ENCODE measurements at places on chromosomes 3 and 15. TPM values are rescaled to one million over a fixed set of nuclear protein-coding genes. Genes with fewer than 3 reads are reported as not detected.

DNA sequence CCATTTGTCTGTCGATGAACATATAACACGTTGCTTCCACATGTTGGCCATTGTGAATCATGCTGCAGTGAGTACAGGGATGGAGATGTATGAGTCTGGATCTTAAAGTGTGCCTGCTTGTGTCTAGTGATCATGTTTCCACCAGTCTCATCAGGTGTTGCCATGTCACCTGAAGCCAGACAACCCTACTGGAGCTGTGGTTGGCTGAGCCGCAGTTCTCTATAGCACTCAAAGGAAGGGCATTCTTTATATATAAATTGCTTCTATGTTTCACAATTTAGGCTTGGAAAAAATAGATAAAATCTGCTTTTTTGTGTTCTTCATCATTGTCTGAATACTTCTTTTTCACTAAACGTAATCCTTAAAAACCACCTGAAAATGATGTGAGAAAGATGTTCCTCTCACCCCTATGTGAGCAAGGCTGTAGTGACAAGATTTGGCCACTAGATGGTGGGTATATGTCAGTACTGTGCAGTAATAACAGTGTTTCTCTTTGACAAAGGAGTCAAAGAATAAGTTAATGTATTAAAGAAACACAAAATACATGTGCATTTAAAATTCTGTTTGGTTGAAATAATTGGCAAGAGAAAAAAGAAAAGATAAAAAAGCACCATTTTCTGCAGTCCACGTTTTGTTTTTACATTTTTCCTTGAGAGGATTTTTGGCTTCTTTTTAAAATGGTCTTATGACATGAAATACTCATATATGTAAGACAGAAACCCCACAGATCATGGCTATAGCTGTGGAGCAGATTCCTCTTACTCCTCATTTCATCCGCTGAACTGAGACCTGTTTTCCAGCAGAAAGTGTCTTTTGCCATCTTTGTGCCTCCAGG, 394.5 kb upstream of the DPPA4 start:
- no peaks in the 10 kb centered on the region for H3K36me3 ChIP-seq
- H3K27me3 ChIP-seq: no peaks in the 10 kb centered on the region
- no peak overlapping the region for H3K27ac ChIP-seq
- DNase-seq: peak; percentile 72
- H3K4me1 ChIP-seq: peaks cover 4% of the 10 kb centered on the region

Gene PARL
- total RNA-seq: 49.3 TPM

DNA sequence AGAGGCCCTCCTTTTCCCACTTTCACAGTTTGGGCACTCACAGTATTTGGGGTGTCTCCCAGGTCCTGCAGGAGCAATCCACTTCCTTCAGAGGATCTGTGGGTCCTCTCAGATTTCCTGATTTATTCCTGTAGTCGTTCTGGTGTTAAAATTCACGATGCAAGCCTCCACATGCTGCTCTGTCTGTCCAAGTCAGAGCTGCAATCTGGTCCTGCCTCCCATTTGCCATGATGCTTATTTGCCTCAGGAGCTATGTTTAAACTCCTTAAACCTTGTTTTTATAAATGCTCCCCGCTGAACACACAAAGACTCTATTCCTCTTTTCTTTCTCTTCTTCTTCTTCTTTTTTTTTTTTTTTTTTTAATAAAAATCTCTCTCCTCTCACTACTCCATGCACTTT, 558.7 kb upstream of the NECTIN3 start:
- no peaks in the 10 kb centered on the region for H3K36me3 ChIP-seq
- no peak overlapping the region for H3K27ac ChIP-seq
- H3K27me3 ChIP-seq: no peaks in the 10 kb centered on the region
- DNase-seq: no peak
- H3K4me1 ChIP-seq: no peaks in the 10 kb centered on the region
- H3K4me3 ChIP-seq: no peak overlapping the region

DNA sequence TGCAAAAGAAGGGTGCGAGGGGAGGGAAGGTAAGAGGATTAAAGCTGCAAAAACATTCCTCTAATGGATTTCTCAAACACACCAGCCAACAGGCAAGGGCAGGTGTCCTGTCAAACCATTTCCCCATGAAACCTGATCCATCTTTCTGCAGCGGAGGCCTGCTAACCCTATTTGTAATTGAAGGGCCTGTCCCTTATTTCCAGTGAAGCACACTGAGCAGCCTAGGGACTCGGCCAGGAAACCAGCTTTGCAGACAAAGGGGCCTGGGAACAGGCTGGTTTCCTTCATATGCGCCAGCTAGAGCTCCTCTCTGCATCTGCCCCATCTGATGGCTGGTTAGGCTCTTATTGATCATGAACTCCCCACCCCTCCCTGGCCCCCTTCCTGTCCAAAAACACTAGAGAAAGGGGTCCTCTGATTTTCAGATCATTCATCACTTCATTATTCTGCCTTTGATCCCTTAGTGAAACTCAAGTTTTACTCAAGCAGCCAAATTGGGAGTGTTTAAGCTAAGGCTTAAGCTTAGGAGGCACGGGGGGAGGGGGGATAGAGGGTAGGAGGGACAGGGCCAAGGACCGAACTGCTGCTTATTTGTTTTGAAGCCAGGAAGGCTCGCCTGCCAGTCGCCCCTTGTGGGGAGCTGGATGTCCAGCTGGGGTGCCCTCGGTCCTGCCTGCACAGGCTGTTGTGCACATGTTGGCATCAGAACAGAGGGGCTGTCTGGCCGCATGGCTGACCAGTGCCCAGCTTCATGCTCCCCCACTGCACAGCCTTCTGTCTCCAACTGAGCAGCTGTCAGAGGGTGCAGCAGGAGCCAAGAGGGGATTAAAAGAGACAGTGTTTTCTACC, 53.1 kb downstream of the BOC start:
- H3K4me1 ChIP-seq: no peaks in the 10 kb centered on the region
- H3K4me3 ChIP-seq: no peak overlapping the region
- H3K27me3 ChIP-seq: peaks cover 12% of the 10 kb centered on the region
- DNase-seq: no peak

- no peak overlapping the region for H3K4me3 ChIP-seq
- no peaks in the 10 kb centered on the region for H3K27me3 ChIP-seq
- no peak overlapping the region for H3K27ac ChIP-seq
- no peaks in the 10 kb centered on the region for H3K36me3 ChIP-seq
These were observed 876.1 kb upstream of the GBE1 start for GRCh38 chr3:82637574-82637973.

Gene P3H2
- total RNA-seq: not detected

Gene SLC9A9
- total RNA-seq: 6.6 TPM

GRCh38 chr15:34721802-34722438, 32.9 kb downstream of the GJD2 start:
- no peak for DNase-seq
- no peaks in the 10 kb centered on the region for H3K36me3 ChIP-seq
- no peak overlapping the region for H3K27ac ChIP-seq
- H3K4me3 ChIP-seq: no peak overlapping the region
- peaks cover 50% of the 10 kb centered on the region for H3K27me3 ChIP-seq
- H3K4me1 ChIP-seq: no peaks in the 10 kb centered on the region

Gene NUTM1
- total RNA-seq: not detected

Gene SHC4
- 0.66 TPM for total RNA-seq

Gene TERC
- total RNA-seq: 10.8 TPM

DNA sequence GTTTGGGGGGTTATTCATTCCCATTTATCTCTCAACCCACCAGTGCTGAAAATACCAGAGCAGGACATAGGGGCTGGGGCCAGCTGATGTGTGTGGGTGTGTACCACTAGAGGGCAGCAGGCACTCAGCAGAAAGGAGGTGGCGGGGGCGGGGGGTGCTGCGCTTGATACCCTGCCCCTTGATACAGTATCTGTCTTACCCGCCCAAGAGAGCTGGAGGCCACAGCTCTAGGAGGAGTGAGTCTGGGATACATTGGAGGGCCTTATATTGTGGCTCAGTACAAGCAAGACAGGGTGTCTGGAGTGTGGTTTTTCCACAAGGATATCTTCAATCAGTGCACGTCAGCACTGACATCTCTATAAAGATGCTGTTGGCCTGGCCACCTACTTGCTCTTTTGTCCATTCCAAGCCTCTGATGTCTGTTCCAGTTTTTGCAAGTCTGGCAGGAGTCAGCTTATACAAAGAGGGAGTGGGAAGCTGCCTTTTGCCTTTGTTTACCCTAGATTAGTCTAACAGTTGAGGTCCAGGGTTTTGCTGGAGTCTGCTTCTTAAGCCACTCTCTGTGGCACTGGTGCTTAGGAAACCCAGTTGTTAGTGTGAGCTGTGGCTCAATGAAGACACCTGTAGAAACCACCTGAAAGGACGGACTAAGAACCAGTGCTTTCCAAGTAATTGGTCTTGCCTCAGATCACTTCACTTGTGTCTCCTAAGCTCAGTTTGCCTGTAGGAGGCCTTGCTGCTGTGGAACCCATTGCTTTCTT, 1.5 kb upstream of the RBM15B start:
- H3K36me3 ChIP-seq: peaks cover 60% of the 10 kb centered on the region
- no peak overlapping the region for H3K4me3 ChIP-seq
- H3K4me1 ChIP-seq: peaks cover 70% of the 10 kb centered on the region
- no peaks in the 10 kb centered on the region for H3K27me3 ChIP-seq

DNA sequence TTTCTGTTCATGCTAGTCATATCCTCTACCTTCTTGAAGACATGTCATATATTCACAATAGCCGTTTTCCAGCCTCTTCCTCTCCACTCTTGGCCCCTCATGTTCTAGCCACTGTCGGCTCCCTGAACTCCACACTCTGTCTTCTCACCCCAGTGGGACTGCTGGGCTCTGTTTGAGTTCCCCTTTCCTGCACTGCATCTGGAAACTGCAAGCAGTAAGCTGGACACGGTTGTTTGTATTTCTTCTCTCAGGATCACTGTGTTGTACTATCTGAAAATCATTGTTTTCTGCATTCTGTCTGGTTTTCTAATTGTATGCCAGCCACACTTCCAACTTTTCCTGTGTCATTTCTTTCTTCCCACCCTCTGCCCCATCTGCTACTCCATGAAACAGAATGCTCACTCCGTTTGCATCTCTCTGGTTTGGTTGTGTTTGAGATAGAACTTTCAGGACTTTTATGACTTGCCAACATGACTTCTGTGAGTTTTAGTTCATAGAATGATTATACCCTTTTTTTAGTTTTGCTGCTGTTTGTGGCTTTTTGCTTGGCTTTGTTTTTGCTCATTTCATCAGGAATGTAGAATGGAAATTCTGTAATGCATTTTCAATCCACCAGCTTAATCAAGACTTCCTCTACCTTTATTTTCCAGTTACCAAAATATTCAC, 192.3 kb downstream of the PLCL2 start:
- H3K27ac ChIP-seq: no peak overlapping the region
- peaks cover 76% of the 10 kb centered on the region for H3K36me3 ChIP-seq
- DNase-seq: no peak
- H3K27me3 ChIP-seq: no peaks in the 10 kb centered on the region

DNA sequence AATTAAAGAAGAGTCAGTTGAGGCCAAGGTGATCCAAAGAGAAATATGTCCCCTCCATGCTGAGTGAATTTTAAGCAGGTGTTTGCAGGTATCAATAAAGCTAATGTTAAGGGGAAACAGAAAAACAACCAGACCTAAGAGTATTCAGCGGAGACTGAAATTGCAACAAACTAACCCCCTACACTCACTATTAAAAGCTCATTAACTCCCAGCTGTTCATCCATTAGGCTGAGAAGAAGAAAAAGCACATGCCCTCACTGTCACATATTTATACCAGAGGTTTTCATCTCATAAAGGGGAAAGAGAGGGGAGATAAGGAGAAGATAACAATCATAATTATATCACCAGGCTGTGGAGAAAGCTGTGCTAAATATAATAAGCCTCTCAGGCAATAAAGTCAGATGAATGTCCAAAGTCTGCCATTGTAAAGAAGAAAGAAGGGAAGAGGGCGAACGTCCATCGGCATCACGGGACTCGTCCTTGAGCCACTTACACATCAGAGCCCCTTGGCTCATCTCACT, 145.2 kb downstream of the TAFA4 start:
- no peaks in the 10 kb centered on the region for H3K36me3 ChIP-seq
- no peak overlapping the region for H3K27ac ChIP-seq
- DNase-seq: no peak
- H3K27me3 ChIP-seq: no peaks in the 10 kb centered on the region

DNA sequence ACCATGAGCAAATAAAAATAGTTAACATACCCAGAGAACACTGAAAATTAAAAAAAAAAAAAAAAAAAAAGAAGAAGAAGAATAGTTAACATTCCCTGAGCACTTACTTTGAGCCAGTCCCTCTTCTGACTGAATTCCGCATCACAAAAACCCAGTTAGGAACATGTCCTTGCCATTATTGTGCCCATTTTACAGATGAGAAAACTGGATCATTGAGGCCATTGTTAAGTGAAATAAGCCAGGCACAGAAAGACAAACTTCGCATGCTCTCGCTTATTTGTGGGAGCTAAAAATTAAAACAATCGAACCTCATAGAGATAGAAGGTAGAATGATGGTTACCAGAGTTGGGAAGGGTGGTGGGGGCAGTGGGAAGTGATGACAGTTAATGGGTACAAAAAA, 119.5 kb downstream of the FGF12 start:
- no peaks in the 10 kb centered on the region for H3K27me3 ChIP-seq
- no peak overlapping the region for H3K27ac ChIP-seq
- no peak for DNase-seq
- no peaks in the 10 kb centered on the region for H3K4me1 ChIP-seq

Gene ISLR
- not detected for total RNA-seq

DNA sequence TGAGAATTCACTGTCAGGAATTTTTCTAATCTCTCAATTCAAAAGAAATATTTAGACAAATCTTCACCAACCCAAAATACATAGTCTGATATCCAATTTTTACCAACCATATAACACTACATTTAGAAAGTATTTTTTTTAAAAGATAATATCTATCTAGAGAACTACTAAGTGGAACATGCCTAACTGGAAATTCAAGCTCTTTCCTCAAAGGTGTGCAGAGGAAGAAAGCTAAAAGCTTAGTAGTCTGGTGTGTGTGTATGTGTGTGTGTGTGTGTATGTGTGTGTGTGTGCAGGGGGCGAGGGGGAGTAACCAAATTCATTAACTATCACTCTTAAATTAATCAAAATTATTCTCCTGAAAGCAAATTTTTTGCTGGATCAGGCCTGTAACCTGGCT, 797.3 kb downstream of the NAALADL2 start:
- no peak for DNase-seq
- no peak overlapping the region for H3K27ac ChIP-seq
- no peaks in the 10 kb centered on the region for H3K36me3 ChIP-seq

Gene RASGRF1
- total RNA-seq: not detected

DNA sequence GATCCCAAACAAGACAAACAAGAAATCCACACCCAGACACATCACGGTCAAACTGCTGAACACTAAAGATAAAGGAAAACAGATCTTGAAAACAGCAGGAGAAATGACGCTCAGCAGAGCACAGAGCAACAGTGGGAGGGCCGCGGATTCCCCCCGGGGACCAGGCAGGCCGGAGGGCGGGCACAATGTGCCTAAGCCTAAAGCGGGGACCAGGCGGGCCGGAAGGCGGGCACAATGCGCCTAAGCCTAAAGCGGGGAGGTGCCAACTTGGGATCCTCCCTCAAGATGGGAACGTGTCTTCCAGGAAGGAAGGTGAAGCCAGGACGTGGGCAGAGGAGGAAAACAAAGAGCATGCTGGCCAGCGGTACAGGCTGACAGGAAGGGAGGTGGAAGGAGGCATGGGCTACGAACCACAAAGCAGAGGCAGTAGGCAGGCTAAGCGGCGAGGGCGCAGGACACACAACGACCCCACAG, 31.1 kb downstream of the CYFIP1 start:
- no peaks in the 10 kb centered on the region for H3K36me3 ChIP-seq
- H3K27ac ChIP-seq: peak overlapping the region; percentile 36
- H3K4me3 ChIP-seq: no peak overlapping the region

- H3K4me3 ChIP-seq: no peak overlapping the region
- no peak overlapping the region for H3K27ac ChIP-seq
- no peaks in the 10 kb centered on the region for H3K36me3 ChIP-seq
- no peak for DNase-seq
- H3K4me1 ChIP-seq: no peaks in the 10 kb centered on the region
These were observed 39.7 kb upstream of the MLF1 start for GRCh38 chr3:158531334-158531733.

All from activated CD8-positive, alpha-beta T cell treated with anti-CD3 and anti-CD28 coated beads, Interleukin-2, amount 10 ng/mL, durations not matched to agents 7 days and 5 days (primary cell).